ENCODE measurements at places on chromosomes 1 and 21.

DNA sequence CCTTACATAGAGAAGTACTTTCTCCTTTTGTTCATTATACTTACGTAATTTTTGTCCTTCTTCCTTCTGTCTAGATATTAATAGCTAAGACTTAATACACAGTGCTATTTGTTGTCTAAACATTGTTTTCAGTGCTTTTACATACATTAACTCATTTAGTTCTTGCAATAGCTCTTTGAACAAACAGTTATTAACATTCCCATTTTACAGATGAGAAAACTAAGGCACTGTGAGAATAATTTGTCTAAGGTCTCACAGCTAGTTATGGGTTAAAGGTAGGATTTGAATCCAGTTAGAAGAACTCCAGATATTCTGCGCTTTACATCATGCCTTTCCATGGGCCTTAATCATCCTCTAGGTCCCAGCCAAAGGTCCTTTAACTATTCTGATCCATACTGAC is 19.6 kb downstream of the CCDC17 start:
- no peak overlapping the region for H3K4me3 ChIP-seq
- H3K27me3 ChIP-seq, result no peaks in the 10 kb centered on the region
- no peak for ATAC-seq
- peaks cover 54% of the 10 kb centered on the region for H3K36me3 ChIP-seq
- no peak overlapping the region for H3K27ac ChIP-seq

DNA sequence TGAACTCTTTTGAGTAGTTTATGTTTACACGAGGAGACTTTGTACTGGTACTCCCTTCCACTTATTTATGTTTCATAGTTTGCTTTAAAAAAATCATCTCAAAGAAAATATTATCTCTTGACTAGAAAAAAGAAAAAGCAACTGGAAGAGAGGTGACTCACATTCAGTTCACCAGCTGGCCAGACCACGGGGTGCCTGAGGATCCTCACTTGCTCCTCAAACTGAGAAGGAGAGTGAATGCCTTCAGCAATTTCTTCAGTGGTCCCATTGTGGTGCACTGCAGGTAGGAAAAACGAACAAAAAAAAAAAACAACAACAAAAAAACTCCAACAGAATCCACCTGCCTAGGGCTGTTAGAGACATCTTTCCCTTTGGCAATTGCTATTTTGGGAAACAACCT is 102.9 kb downstream of the PTPRC start:
- ATAC-seq, result no peak
- H3K36me3 ChIP-seq, result no peaks in the 10 kb centered on the region
- no peak overlapping the region for H3K27ac ChIP-seq
- no peaks in the 10 kb centered on the region for H3K27me3 ChIP-seq
- H3K4me3 ChIP-seq, result no peak overlapping the region

GRCh38 chr1:209041927-209042326 is 541.6 kb upstream of the CAMK1G start:
- no peaks in the 10 kb centered on the region for H3K27me3 ChIP-seq
- H3K36me3 ChIP-seq, result no peaks in the 10 kb centered on the region
- H3K27ac ChIP-seq, result no peak overlapping the region
- H3K4me1 ChIP-seq, result no peaks in the 10 kb centered on the region

DNA sequence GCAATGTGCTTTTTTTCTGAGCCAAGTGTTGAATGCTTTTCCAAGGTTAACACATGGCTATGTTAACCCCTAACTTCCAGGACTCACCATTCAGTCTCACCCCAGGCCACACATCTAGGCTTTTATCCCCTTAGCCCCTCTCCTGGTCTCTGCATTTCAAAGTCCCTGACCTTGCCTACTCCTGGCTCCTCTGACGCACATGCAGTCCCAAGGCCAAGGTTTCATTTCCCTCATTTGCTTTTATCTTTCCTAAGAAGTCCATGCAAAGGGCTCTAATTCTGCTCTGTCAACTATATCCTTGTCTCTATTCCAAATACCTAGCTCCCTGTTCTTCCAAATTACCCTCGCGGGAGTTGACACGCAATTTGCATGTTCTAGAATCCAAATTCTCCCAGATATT is 25.4 kb downstream of the SLC30A10 start:
- no peaks in the 10 kb centered on the region for H3K36me3 ChIP-seq
- no peak overlapping the region for H3K27ac ChIP-seq
- no peak overlapping the region for H3K4me3 ChIP-seq
- no peak for ATAC-seq
- H3K4me1 ChIP-seq, result no peaks in the 10 kb centered on the region
- no peaks in the 10 kb centered on the region for H3K27me3 ChIP-seq

GRCh38 chr1:169236143-169236542 is 129.7 kb downstream of the ATP1B1 start:
- H3K4me1 ChIP-seq, result peaks cover 2% of the 10 kb centered on the region
- no peaks in the 10 kb centered on the region for H3K36me3 ChIP-seq
- H3K4me3 ChIP-seq, result no peak overlapping the region
- H3K27me3 ChIP-seq, result no peaks in the 10 kb centered on the region

- H3K4me3 ChIP-seq, result no peak overlapping the region
- H3K36me3 ChIP-seq, result no peaks in the 10 kb centered on the region
- H3K27me3 ChIP-seq, result peaks cover 100% of the 10 kb centered on the region
- H3K27ac ChIP-seq, result no peak overlapping the region
- ATAC-seq, result no peak
These were observed 61.3 kb downstream of the RHBG start for GRCh38 chr1:156430303-156430702.

- no peak overlapping the region for H3K4me3 ChIP-seq
- H3K27me3 ChIP-seq, result no peaks in the 10 kb centered on the region
- ATAC-seq, result no peak
- H3K27ac ChIP-seq, result no peak overlapping the region
- no peaks in the 10 kb centered on the region for H3K36me3 ChIP-seq
- no peaks in the 10 kb centered on the region for H3K4me1 ChIP-seq
These were observed 96.4 kb downstream of the MIS18A start for GRCh38 chr21:32182449-32182848.
